ENCODE measurements at places on chromosomes 12 and 14.

GRCh38 chr12:122846622-122847515 lies 11.6 kb downstream of the HIP1R start:
- DNase-seq: no peak

DNA sequence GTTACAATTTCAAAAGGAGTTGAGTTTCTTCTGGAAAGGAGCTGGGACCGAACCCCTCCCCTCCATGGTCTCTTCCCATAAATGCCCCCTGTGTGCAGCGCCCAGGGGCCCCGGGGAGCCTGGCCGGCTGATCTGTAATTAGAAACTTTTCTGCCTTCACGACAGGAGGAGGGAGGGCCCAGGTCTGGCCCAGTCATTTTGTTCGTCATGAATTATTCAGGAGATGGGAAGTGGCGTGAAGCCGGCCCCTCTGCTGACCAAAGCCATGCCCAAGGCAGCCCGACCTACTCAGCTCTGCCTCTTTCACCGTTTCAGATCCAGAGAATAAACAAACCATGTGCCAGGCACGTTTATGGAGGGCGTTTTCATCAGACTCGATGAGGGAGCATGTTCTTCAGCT lies 33.3 kb upstream of the MSI1 start:
- no peak for DNase-seq

GRCh38 chr12:30725739-30726138 lies 29.0 kb downstream of the CAPRIN2 start:
- DNase-seq: peak; percentile 71

- DNase-seq: no peak
Measured at GRCh38 chr12:68915055-68915454, 17.9 kb downstream of the CPM start.

DNA sequence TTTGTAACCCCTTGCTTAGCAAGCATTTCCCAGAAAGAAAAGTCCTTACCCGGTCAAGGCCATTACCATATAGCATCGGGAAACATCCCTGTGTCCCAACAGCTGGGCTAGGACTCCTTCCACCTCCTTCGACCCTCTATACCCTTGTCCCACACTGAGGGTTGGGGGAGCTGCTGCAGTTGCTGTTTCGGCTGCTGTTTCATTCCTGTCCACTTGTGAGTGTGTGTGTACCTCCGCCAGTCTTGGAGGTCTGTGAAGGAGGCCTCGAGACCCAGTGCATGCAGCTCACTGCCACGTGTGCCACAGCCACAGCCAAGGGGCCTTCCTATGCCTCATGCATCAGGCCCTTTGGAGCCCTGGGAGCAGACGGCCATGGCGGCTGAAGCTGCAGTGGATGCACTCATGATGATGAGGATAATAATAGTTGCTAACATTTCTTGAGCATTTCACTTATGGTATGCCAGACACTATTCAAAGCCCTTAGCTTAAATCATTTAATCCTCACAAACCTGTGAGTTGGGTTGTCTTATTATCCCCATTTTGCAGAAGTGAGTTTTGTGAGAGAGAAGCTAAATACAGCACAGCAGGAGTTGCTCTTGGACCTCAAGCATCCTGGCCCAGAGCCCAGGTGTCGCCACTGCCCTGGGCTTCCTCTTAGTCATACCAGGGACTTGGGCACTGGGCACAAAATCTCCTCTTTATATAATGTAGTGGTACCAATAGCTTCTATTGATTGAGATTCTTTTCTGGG lies 156.5 kb downstream of the PRKCH start:
- DNase-seq: peak; percentile 73

- DNase-seq: peak; percentile 77
Measured at GRCh38 chr14:23056956-23057756, at the start of gene CDH24. Gene CDH24, minus strand, starts transcription at chr14:23057520. Its CDS starts 1,787 bp downstream, at chr14:23055733.

GRCh38 chr14:94671870-94672444 lies 59.8 kb downstream of the SERPINA3 start:
- peak; percentile 26 for DNase-seq

DNA sequence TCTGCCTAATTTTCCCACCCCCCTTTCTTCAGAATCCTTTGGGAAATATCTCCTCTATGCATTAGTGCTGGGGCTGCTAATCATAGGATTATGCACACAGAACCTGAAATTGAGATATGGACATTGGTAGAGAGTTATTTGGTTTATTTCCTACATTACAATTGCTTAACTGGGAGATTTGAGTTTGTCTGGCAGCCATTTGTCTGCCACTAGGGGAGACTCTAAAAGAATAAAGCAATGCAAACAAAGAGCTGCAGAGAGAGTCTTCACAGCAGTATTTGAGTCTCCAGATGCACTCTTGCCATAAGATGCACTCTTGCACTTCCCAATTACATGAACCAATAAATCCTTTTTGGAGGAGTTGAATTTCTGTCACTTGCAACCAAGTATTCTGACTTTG lies 12.0 kb upstream of the PCNX4 start:
- no peak for DNase-seq
